ENCODE measurements at places on chromosomes 12 and 14.

- DNase-seq: peak; percentile 78
Measured at GRCh38 chr14:32710731-32711680, 227.7 kb upstream of the NPAS3 start.

DNA sequence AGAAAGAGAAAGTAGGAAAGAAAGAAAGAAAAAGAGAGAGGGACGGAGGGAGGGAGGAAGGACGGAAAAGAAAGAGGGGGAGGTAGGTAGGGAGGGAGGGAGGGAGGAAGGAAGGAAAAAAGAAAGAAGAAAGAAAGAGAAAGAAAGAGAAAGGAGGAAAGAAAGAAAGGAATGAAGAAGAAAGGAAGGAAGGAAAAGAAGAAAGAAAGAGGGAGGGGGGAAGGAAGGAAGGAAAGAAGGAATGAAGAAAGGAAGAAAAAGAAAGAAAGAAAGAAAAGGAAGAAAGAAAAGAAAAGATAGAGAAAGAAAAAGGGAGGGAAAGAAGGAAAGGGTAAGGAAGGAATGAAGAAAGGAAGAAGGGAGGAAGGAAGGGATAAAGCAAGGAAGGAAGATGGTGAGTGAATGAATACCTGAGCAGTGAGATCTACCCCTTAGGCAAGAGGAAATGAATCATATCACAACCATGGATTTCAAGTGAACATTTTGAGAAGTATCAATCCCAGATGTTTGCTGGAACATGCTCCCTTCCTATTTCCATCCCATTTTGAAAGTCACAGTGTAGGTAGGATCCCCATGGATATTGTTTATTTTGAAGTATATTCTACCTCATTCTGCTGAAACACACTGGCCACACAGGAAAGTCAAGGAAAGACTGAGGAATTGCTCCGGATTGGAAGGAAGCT lies 639.4 kb upstream of the TBX3 start:
- no peak for DNase-seq

GRCh38 chr14:95696741-95697140 lies 10.5 kb downstream of the TCL1B start:
- no peak for DNase-seq

DNA sequence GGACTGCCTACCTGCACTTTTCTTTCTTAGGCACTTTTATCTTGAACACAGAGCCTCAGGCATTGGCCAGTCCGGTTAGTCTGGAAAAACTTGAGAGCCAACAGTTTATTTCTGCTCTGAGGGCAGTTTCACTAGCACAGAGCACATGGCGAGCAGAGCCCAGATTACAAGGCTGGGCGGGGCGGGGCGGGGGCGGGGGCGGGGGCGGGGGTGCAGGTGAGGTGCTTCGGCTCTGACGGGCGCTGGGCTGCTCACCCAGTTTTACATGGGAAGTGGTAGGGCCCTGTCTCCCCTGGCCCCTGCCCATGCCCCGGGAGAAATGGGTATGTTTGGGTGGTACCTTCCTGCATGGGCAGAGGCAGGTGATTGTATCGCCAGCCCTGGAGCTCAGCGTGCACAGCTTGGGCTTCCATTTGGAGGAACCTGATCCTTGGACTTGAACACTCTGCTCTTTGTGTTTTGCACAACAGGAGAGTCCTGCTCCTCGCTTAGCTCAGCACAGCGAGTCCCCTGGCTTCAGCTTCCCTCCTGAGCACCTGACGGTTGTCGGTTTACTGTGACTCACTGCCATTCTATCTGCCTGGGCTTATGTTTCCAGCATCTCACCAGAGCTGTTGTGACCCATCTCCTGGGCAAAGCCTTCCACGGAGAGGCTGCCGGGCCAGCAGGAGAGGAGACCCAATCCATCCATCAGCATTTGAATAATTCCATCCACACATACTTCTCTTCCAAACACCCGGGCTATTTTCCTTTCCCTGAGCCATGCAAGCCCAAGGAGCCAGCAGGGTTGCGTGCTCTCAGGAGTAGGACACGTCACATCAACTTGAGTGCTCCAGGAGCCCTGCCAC lies 108.5 kb downstream of the ARF6 start:
- peak; percentile 45 for DNase-seq

DNA sequence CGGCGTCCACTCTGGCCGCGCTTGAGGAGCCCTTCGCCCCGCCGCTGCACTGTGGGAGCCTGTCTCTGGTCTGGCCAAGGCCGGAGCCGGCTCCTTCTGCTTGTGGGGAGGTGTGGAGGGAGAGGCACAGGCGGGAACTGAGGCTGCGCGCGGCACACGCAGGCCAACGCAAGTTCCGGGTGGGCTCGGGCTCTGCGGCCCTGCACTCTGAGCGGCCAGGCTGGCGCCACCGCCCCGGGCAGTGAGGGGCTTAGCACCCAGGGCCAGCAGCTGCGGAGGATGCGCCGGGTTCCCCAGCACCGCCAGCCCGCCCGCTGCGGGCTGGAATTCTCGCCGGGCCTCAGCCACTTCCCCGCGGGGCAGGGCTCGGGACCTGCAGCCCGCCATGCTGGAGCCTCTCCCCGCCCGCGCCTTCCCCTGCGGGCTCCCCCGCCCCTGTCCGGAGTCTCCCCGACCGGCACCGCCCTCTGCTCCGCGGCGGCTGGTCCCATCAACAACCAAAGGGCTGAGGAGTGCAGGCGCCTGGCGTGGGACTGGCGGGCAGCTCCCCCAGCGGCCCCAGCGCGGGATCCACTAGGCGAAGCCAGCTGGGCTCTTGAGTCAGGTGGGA lies 921.2 kb upstream of the FOXG1 start:
- peak; percentile 12 for DNase-seq

- no peak for DNase-seq
Measured at GRCh38 chr12:23415180-23415579, 534.3 kb downstream of the SOX5 start.

GRCh38 chr14:71229875-71230274 lies 322.6 kb downstream of the PCNX1 start:
- no peak for DNase-seq

GRCh38 chr12:55745361-55746173 lies 2.6 kb downstream of the GDF11 start:
- DNase-seq: peak; percentile 95

GRCh38 chr12:93126069-93126474 lies 197.0 kb upstream of the EEA1 start:
- no peak for DNase-seq

- no peak for DNase-seq
Measured at GRCh38 chr12:132813443-132813842, 15.2 kb downstream of the GOLGA3 start.

Measured in GM23338 (cell line).